ENCODE measurements at places on chromosomes 11 and 22.
A peak's percentile ranks its signal among the peaks of the same experiment; 100 is the strongest.

DNA sequence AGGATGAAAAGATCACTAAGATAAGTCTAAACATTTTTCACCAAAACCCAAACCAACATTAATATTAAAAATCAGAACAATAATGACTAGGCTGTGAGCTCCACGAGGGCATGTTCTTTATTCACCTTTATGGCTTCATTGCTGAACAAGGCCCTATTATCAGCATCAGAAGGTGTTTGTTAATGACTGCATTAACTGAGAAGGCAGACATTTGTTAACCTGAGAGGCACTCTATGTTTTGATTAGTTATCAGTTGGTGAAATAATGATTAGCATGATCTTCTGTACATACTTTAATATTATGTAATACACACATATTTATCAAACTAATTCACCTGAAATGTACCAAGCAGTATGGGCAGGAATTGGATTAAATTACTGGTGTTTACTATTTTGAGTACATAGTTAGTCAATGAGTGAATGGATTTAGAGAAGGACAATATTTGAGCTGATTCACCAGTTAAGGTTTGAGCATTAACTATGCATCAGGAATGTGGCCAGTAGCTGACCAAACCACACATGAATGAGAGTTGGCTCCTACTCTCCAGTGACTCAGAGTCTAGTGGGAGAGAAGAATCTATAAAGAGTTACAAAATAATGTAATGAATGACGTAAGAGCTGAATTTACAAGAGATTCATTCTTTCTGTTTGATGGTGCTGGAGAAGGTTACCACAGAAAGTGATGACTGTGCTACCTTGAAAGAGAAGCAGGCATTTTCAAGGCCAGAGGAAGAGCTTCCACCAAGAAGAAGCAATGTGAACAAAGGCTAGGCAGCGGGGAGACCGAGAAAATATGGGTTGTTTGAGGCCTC lies 6.7 kb downstream of the IL18 start:
- DNase-seq: no peak

GRCh38 chr11:17410606-17411379 lies 22.3 kb upstream of the KCNJ11 start:
- no peak for DNase-seq

DNA sequence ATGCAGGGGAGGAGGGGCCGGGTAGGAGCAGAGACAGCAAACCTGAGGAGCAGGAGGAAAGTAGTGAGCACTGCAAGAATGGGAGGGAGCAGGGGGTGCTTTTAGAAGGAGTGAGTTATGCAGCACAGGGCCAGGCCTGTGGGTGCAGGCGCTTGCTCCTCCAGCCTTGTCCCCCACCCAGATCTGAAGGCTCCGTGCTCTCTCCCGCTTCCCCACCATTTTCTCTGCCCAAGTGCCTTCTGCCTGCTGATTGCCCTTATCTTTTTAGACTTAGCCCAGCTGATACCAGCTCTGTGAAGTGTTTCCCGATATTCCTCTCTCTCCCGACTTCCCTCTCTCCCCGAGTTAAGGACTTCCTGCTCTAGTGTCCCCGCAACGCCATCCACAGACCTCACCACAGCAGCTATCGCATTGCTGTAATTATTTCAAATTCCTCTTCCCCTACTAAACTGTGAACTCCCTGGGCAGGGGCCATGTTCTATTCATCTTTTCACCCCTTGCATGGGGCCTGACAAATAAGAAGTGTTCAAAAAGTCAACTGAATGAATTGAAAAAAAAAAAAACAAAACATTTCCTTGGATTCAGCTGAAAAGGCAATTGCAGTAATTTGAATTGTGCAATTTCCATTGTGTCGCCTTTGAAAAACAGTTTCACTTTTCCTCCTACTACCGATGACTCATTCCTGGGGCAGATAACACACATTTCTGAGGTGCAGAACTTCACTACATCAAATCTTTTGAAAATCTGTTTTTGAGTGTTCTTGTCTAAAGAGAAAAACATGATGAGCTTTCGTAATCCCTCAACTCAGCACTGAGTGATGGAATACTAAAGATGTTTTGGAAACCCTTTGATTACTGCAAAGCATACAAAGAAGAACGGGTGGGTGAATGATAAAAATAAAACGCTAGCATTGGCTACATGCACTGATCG lies 69.7 kb upstream of the BMAL1 start:
- DNase-seq: peak; percentile 13

DNA sequence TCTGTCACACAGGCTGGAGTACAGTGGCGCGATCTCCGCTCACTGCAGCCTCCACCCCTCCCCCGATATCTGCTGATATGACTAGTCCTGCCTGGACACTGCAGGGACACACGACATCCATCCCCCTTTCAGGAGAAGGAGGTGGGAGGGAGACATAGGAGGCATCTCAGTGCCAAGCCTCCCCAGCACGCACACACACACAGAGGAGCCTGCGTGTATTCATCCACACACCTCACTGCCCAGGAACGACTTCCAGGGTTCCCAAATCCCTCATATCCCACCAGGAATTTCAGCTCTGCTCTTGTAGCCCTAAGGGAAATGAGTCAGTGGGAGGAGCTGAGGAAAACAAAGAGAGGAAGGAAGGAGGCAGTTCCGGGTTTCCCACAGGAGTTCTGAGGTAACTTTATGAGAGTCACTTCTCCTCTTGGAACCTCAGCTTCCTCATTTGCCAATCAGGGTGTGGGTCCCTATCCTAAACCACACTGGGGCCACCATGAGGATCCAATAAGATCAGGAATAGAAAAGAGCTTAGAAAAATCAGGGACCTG lies 37.2 kb upstream of the ACER3 start:
- no peak for DNase-seq

DNA sequence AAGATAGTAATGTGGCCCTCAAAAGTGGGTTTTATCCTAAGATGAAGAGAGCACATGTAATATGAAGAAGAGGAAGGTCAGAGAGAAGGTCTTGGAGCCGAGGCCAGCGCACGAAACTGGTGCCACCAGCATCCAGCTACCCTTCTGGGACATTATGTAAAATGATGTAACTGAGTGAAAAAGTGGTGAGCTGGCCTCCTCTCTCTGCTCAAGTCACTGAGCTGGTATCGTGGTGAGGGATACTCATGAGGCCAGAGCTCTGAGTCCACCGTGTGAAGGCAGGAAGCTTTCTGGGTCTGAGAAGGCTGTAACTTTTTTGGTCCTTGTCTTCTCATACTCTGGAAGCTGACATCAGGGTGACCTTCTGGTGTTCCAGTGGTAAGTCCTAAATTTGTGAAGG lies 25.1 kb downstream of the RNF185 start:
- DNase-seq: no peak

DNA sequence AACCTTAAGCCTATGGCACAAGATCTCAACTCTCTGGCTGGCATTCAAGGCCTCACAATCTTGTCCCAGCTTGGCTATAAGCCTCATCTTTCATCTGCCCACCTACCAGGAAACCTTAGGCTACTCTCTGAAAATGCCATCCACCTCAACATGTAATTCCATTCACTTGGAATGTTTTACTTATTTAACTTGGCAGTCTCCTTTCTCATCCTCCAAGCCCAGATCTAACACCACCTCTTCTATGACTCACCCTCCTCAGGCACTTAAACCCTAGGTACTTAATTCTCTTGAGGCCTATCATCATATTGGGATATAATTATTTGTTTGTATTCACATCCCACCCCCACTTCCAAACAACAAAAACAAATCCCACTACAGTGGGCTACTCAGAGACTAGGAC lies 15.0 kb downstream of the POGLUT3 start:
- no peak for DNase-seq

Measured in activated CD4-positive, alpha-beta T cell treated with anti-CD3 and anti-CD28 coated beads for 4 hours (primary cell).